ENCODE measurements at places on chromosomes 1 and 21.

DNA sequence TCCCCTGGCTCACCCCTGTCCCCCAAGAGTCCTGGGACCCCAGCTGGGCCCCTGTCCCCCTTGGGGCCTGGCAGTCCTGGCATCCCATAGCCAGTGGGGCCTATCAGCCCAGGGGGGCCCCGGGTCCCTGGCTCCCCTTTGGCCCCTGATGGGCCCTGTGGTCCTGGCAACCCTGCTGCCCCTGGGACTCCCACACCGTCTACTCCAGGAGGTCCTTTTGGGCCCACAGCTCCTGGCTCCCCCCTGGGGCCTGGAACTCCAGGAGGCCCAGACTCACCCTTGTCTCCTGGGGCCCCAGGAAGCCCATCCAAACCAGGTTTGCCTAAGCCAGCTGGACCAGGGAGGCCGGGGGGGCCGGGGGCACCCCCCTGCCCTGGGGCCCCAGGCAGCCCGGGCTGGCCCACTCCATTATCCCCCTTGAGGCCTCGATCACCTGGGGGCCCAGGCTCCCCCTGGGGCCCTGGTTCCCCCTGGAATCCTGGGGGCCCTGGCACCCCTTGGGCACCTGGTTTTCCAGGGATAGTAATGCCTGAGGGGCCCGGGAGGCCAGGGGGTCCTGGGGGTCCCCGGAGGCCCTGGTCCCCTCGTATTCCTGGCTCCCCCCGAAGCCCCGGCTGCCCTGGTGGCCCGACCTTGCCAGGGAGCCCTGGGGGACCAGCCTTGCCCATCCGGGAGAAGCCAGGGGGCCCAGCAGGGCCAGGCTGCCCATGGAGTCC lies 10.1 kb downstream of the ADPRS start:
- DNase-seq = no peak

DNA sequence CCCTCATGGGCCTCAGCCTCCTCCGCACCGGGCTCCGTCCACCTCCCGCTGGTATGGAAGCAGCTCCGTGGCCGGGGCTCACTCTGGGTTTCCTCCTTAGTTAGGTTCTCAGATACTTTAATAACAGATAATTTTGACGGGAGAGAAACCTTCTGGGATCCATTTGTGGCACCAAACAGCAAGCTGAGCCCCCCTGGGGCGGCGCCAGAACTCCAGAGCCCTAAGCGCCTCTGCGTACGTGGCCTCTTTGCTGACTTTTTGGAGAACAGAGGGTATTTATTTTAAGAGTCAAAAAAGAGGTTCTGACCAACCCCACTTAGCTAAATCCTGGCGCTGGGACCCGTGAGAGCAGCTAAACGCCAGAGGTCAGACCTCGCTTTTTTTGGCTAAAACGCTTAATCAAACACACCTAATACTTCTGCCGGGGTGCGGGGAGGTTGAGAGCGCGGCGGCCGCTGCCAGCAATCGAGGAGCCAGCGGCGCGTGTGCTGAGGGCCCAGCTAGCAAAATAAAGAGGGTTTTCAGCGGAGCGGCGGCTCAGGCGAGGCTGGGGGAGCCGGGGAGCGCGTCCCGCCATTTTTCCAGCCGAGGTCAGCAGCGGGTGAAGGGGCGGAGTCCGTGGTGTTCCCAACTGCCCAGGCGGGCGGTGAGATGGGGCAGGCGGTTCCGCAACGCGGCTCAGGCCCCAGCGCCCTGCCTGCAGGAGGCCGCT lies 171.7 kb downstream of the PRDM16 start:
- DNase-seq = no peak

DNA sequence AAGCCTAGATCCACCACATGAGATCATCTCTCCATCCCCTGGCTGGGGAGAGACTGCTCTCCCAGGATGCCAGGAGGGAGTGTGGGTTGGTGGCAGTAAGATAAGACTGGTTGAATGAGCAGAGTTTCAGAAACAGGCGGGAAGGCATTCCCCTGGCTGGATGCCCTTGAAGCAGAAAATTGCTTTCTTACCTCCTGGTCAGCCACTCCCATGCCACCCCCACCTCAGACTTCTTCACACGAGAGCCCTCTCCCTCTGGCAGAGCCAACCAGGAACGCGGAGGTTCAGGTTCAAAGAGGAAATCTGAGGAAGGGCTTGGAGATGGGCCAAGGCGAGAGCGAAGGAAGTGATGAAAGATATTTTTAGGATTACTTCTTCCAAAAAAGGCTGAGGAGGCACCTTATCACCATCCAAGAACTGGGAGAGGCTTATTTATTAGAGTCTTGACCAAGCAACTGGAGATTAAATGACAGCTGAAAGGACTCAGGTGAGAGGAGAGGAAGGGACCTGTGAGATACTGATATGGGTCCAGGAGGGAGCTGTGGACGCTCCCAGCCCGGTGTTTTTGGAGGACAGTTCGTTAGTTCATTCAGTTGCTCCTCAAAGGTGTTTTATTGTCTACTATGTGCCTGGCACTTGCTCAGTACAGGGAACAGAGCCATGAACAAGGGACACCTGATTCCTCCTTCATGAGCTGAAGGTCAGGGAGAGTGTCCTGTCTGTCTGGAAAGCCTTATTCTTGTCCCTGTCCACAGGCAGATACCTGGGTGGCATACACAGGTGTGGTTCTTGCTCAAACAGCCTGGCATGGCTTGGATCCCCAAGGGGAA lies 18.9 kb upstream of the SLC26A9 start:
- DNase-seq = no peak

- DNase-seq = no peak
Measured at GRCh38 chr1:37498872-37499617, 15.5 kb downstream of the MEAF6 start.

DNA sequence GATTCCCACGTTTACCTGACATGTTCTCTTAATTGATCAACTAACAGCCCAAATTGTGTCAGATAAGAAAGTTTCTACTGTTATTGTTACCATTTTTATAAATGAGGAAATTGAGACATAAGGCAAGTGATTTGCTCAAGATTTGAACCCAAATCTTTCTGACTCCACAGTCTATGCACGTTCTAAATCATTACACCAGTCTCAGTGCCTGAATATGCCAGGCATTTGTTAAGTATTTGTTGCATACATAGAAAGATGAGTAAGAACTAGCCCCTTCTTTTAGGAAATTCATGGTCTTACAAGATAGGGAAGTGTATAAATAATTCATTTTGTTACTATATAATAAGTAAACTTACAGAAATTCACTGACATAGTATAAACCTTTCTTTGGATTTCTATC lies 7.1 kb upstream of the CD101 start:
- DNase-seq = no peak

Measured in suppressor macrophage treated with lipopolysaccharide for 1 hour (primary cell).